HEK293T (cell line): ENCODE measurements at places on chromosomes 1 and 21.

- DNase-seq, result no peak
These were observed 113.4 kb upstream of the RAVER2 start for GRCh38 chr1:64631346-64632034.

GRCh38 chr1:171904778-171905450 is 63.6 kb downstream of the DNM3 start:
- no peak for DNase-seq

- no peak for DNase-seq
These were observed 301.7 kb upstream of the KAZN start for GRCh38 chr1:14296795-14297194.

DNA sequence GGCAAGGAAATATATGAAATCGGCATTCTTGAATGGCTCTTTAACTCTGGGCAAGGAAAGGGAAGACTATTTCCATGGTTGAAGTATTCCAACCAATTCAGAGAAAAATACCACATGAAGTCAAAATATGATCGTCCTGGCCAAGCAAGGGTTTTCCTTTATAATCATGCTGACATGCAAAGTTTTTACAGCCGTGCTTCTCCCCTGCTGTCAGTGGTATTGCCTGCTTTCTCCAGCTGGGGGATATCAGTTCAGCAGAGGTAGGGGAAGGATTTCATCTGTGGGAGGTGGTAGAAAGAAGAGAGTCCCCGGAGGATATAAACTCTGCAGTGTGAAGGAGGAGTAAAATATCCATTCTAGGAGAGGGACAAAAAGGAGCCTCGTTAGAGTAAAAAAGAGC is 322.8 kb downstream of the PAPPA2 start:
- no peak for DNase-seq

DNA sequence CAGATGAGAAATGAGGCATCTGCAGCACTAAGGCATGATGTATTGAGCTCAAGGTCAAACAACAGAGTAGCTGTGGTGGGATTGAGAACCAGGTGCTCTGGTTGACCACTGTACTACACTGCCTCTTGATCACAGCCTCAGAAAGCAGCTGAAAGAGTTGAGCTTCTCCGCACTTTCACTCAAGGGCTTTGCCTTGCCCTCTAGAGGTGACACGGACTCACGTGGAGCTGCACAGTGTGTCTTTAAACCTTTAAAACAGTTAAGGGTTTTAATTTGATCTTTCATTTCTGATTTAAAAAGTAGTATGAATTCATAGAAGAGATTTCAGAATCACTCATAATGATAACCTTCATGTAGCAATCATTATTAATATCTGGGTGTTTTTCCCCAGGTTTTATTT is 132.5 kb downstream of the RWDD3 start:
- no peak for DNase-seq

GRCh38 chr1:36133484-36133883 is 8.5 kb upstream of the COL8A2 start:
- no peak for DNase-seq
